ENCODE measurements at places on chromosomes 16 and 17.

DNA sequence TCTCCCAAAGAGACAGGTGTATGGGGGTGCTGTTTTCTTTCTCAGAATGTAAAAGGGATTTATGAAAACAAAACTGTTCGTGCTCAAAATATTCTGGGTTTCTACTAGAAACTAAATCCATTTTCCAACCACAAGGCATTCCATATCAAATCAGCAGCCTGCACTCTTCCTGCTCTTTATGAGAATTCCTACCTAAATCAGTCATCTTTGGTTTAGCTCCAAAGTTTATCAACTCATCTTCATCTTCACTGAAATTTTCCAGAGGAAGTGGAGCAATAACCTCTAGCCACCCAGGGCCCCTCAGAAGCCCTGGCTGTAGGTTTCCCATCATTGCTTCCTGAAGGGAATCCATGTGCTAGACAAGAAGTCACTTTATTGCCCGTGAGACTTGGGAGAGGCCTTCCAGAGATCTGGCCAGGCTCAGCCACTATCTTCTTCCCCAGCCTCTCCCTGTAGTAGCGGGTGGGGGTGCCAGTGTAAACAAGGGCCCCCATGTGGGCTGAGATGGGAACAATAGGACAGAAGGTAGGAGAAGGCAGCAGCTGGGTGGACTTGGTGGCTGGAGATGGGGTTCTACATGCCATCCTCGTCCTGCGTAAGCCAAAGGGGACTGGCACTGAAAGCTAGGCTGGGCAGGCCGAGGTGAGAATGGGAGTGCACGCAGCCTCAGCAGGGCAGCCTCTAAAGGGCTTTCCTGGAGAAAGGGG lies 22.0 kb upstream of the ALDH3A1 start:
- peak; percentile 98 for DNase-seq

DNA sequence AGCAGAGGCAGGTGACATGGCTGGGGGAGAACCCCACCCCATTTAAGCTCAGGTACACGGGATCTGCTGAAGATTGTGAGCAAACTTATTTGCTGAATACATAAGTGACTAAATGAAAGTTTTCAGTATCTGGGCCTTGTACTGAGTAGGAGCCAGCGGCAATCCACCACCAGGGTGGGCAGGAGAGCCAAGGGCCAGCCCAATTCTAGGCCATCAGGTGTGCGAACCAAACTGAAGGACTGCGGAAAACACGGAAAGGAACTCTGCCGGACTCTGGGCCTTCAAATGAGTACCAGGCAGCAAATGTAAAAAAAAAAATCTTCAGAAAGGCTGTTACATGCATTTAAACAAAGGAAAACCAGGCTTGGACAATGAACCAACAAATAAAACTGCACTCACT lies 19.7 kb downstream of the ARHGAP17 start:
- DNase-seq: no peak

GRCh38 chr16:15642557-15643047 lies 352 bp downstream of the MARF1 start:
- DNase-seq: peak; percentile 66

DNA sequence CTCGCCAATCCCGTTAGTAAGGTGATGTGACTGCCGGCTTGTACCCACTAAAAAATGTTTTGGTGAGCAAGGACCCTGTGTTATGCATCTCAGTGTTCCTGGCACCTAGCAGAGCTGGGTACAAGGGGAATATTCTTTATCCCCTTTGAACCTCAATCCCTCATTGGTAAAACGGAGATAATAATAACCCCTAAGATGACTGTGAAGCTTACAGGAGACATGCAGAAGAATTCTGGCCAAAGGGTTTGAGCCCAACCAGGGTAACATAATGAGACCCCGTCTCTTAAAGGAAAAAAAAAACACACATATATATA lies 896 bp downstream of the GGA2 start:
- no peak for DNase-seq

DNA sequence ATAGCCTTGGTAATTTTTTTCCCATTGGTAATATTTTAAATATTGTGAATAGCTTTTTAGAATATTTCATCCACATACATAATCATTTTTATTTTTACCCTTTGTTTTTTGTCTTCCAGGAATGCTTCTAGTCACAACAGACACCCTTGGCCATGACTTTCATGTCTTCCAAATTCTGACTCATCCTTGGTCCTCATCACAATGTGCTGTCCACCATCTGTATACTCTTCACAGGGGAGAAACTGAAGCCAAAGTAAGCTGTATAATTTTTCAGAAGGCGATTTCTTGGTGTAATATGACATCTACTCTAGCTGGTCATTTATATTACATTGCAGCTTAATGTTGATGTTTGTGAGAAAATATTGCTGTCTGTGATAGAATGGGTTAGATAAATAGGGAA lies 269.4 kb downstream of the BCAS3 start:
- DNase-seq: peak; percentile 20

DNA sequence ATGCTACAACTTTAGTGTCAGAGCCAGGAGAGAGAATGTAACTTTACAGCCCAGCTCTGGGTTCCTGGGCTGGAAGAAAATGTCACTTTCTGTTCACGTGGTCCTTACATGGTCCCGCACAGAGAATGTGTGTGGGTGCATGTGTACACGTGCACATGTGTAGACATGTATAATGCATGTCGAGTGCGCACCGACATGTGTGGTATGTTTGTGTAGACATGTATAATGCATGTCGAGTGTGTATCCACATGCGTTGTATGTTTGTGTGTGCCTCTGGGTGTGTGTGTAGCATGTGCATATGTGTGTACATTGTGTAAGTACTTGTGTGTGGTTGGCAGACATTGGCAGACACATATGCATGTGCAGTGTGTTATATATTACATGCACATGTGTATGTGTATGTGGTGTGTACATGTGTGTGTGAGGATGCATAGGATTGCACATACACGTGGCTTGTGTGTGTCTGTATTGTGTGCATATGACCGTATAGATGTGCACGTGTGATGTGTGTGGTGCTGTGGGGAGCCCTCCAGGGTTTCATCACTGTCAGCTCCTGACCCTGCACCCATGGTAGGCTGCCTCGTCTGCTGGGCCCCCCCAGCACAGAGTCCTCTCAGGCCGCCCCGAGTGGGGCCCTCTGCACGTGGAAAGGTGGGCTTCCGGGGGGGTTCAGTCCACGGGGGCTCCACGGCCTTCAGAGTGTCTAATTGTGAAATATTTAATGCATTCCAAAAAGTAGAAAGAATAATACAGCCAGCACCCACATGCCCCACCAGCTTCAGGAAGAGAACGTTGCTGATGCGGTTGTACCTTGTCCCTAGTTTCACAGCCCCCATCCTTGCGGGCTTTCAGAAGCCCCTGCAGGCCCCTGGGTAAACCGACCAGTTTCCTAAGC lies 214.2 kb upstream of the GSE1 start:
- DNase-seq: no peak

- peak; percentile 65 for DNase-seq
Measured at GRCh38 chr17:81404558-81405165, 9.4 kb downstream of the BAHCC1 start.

GRCh38 chr16:23959072-23959751 lies 123.4 kb downstream of the PRKCB start:
- no peak for DNase-seq

DNA sequence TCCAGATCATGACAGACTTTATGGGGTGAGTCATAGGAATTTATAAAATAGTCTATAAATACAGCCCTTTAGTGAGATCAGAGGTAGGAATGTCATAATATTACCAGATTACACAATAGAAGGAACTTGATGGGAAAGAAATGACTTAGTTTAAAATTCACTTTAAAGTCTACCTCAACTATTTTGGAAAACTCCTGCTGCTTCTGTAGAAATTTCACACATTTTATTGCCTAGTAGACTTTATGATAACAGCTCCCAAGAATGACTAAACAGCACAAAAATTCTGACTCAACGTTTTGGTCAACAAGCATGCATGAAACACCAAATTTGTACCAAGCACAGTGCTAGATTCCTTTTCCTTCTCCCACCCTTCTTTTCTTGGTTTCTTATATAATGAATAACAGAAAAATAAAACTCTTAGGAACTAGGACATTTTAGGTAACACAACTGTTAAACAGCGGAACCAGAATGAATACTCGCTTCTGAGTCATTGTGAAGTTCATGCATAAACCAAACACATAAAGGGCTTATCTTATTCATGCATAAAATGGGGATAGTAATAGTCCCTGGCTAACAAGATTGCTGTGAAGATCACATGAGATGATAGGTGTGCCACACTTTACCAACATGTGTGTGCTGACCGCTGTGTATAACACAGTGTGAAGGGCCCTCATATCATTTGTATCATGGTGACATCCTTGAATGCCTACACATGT lies 243.9 kb downstream of the CDH8 start:
- DNase-seq: peak; percentile 78

- DNase-seq: no peak
Measured at GRCh38 chr17:12768255-12768654, 21.0 kb upstream of the ARHGAP44 start.
